Astrocyte (in vitro differentiated cells and primary cell): ENCODE measurements at places on chromosomes 7 and 10. TPM values are rescaled to one million over a fixed set of nuclear protein-coding genes. Genes with fewer than 3 reads are reported as not detected.

GRCh38 chr10:101244321-101245050, 15.2 kb upstream of the LBX1 start:
- peak; percentile 18 for DNase-seq
- H3K4me1 ChIP-seq: peaks cover 4% of the 10 kb centered on the region
- H3K27ac ChIP-seq: no peak overlapping the region
- H3K27me3 ChIP-seq: peaks cover 68% of the 10 kb centered on the region
- H3K36me3 ChIP-seq: no peaks in the 10 kb centered on the region

- peak; percentile 39 for DNase-seq
- H3K27me3 ChIP-seq: no peaks in the 10 kb centered on the region
- H3K36me3 ChIP-seq: no peaks in the 10 kb centered on the region
- peak overlapping the region; percentile 14 for H3K27ac ChIP-seq
These were observed 87.5 kb downstream of the GSAP start for GRCh38 chr7:77328669-77329068.

DNA sequence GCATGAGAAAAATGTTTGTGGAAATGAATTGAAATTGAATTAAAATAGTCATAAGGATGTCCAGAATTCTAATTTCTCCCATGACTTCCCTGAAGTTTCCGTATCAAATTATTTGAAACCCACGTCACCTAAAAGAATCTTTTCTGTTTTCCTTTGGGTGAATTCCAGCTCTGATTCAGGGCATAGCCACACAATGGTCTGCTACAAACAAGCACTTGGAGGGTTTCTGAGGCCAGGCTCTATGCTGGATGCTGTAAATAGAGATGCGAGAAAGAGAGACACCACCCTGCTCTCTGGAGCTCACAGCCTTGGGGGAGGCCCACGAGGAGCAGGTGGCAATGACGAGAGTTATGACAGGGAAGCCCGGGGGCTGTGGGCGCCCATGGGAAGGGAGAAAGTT, 33.6 kb downstream of the GHRHR start:
- no peaks in the 10 kb centered on the region for H3K36me3 ChIP-seq
- peak overlapping the region; percentile 41 for H3K27ac ChIP-seq
- peak; percentile 58 for DNase-seq
- H3K4me1 ChIP-seq: peaks cover 26% of the 10 kb centered on the region

DNA sequence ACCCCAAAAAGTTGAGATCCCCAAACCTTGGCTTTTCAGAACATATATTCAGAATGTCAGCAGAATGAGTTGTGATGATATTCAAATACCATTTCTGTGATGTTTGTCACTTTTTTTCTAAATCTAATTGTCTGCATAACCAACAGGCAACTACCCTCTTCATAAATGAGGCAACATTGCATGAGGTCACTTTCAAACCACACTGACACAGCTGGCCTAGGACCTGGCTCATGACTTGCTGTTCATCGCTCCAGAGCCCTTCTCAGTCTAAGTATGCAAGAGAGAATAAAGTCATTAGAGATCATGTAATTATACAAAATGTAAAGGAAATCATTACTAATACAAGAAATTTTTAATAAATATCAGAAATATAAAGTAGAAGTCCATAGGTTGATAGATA, 681.9 kb downstream of the GRM8 start:
- H3K27ac ChIP-seq: no peak overlapping the region
- no peaks in the 10 kb centered on the region for H3K27me3 ChIP-seq
- DNase-seq: no peak
- peaks cover 7% of the 10 kb centered on the region for H3K4me1 ChIP-seq
- H3K36me3 ChIP-seq: no peaks in the 10 kb centered on the region

GRCh38 chr7:133371616-133372015, 118.7 kb downstream of the EXOC4 start:
- no peak overlapping the region for H3K27ac ChIP-seq
- no peaks in the 10 kb centered on the region for H3K36me3 ChIP-seq
- no peaks in the 10 kb centered on the region for H3K4me1 ChIP-seq

DNA sequence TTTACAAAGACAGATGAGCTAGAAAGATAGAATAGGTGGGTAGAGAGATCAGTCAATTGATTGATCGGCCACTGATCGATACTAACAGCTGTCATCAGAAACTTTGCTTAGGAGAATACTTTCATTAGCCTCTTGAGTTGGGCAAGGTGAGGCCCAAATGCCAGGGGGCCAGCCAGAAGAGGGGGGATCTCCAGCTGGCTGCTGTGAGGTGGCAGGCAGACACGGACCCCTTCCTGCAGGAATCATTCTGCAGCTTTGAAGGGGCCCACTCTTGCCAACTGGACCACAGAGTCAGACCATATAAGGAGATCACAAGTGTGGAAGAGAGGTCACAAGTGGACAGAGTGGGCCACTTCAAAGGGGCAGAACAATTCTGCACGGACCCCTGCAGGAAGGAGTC, 62.9 kb upstream of the DOCK1 start:
- no peak overlapping the region for H3K4me3 ChIP-seq
- no peak for DNase-seq
- no peaks in the 10 kb centered on the region for H3K4me1 ChIP-seq
- H3K27ac ChIP-seq: no peak overlapping the region
- H3K27me3 ChIP-seq: no peaks in the 10 kb centered on the region

GRCh38 chr7:155918720-155919390, 106.6 kb upstream of the SHH start:
- H3K4me3 ChIP-seq: no peak overlapping the region
- peak overlapping the region; percentile 45 for H3K27ac ChIP-seq
- DNase-seq: peak; percentile 98
- peaks cover 23% of the 10 kb centered on the region for H3K4me1 ChIP-seq
- peaks cover 41% of the 10 kb centered on the region for H3K27me3 ChIP-seq
- H3K36me3 ChIP-seq: no peaks in the 10 kb centered on the region

Gene GATAD1
- 22.5 and 23.1 TPM in 2 replicates for total RNA-seq

Gene CASD1
- total RNA-seq: 9.9 and 13.0 TPM in 2 replicates

Gene FAM25A
- total RNA-seq: not detected in 2 replicates

Gene NFKB2
- total RNA-seq: 35.7 and 39.9 TPM in 2 replicates
